ENCODE measurements at places on chromosomes 12 and 14.
A peak's percentile ranks its signal among the peaks of the same experiment; 100 is the strongest.

DNA sequence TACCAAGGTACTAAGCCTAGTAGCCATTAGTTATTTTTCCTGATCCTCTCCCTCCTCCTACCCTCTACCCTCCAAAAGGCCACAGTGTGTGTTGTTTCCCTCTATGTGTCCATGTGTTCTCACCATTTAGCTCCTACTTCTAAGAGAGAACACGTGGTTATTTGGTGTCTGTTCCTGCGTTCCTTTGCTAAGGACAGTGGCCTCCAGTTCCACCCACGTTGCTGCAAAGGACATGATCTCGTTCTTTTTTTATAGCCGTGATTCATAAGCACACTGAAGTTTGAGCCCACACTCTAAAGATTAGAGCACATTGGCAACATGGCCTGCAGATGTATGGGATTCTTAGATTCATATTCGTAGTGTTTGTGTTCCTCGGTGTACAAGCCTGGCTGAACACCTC lies 8.1 kb upstream of the STX2 start:
- DNase-seq, result no peak

- no peak for DNase-seq
Measured at GRCh38 chr12:97903356-97903755, 440.8 kb downstream of the RMST start.

GRCh38 chr14:34628681-34629135 lies 1.2 kb downstream of the SNX6 start:
- peak; percentile 38 for DNase-seq

- DNase-seq, result no peak
Measured at GRCh38 chr12:110560048-110560447, 23.1 kb downstream of the PPTC7 start.

GRCh38 chr14:22315336-22315735 lies 273.7 kb downstream of the DAD1 start:
- no peak for DNase-seq

- DNase-seq, result no peak
Measured at GRCh38 chr14:25086081-25086480, 36.1 kb upstream of the STXBP6 start.

GRCh38 chr14:96999654-97000155 lies 202.5 kb downstream of the VRK1 start:
- no peak for DNase-seq

GRCh38 chr12:120495186-120495730 lies 655 bp upstream of the DYNLL1 start:
- no peak for DNase-seq

GRCh38 chr14:52241087-52241793 lies 26.3 kb upstream of the PTGDR start:
- no peak for DNase-seq

DNA sequence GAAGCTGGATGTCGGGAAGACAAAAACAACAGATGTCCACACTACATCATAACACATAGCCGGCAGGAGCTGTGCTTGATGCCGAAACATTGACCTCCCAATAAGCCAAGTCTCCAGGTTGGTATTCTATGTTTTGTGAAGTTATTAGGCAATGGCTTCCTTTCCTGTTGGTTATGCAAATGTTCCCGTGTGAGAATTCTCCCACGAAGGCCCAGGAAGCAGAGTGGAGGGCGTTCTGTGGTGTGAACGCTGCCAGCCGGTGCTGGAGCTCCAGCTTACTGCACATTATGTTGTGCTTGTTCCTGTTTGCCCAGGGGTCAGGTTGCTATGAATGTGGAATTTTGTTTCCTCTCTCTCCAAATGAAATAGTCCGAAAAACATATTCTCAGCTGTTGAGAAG lies 156.4 kb upstream of the HMGA2 start:
- no peak for DNase-seq

DNA sequence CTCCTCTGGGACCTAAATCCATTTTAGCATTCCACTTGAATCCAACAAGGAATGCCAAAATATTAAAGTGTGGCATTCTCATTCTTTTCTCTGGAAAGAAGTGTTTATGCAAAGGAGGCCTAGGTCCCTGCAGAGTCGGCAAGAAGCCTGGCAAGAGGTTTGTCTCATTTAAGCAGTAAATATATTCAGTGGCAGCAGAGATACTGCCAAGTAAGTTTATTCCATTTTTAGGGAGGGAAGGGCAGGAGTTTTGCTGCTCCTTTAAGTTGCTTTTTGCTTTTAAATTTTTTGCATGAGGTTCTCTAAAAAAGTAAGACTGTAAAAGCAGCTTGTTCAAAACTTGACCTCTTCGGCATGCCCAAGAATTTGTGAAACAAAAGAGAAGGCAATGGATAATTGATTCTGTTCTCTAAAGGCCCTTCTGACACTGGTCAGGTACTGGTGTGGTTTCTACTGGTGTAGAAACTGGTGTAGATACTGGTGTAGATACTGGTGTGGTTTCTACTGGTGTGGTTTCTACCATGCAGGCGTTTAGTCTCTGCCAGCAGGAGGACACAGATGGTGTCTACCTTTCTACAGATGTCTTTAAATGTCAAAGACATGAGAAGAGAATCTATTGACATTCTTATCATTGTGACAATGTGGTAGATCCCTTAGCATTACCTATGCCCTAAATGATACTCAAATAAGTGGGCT lies 107.3 kb downstream of the SAMD4A start:
- no peak for DNase-seq

- no peak for DNase-seq
Measured at GRCh38 chr14:60738843-60739508, 4.4 kb downstream of the MNAT1 start.

DNA sequence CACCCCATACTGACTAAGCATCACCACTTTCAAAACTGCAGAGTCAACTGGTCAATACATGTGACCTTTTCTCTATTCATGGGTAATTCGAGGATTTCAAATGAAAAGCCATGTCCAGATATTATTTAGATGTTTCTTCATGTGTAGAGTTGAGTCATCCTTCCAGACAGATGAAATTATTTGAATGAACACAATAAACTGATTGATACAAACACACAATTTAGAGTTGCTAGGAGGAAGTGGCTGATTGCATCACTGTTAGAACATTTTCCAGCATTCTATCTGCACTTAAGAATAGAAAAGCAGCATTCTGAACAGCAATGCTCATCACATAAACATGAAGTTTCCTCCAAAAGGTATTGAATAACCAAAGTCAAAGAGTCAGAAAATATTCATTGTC lies 273.5 kb upstream of the SOX5 start:
- no peak for DNase-seq

- no peak for DNase-seq
Measured at GRCh38 chr12:96698965-96699364, 208.1 kb upstream of the NEDD1 start.

GRCh38 chr12:46490635-46491034 lies 118.1 kb upstream of the SLC38A2 start:
- no peak for DNase-seq

GRCh38 chr12:56687223-56688128 lies 608 bp downstream of the PTGES3 start:
- DNase-seq, result peak; percentile 18

GRCh38 chr14:96363751-96364336 lies 518 bp downstream of the GSKIP start:
- no peak for DNase-seq

DNA sequence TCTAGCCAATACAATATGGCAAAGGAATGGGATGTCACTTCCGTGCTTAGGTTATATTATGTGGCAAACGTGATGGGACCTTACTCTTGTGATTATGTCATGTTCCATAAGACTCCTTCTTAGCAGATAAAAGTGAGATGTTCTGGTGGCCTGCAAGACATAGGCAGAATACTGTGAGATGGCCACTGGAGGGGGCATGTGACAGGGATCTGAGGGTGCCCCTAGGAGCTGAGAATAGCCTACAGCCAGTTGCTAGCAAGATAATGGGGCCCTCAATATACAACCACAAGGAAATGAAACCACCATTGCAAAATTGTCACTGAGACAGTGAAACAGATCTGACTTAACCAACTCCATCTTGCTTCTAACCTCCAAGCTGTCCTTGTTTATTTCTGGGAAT lies 151.4 kb upstream of the SSTR1 start:
- DNase-seq, result no peak

GRCh38 chr12:46366771-46367170 lies 5.8 kb downstream of the SLC38A2 start:
- no peak for DNase-seq

DNA sequence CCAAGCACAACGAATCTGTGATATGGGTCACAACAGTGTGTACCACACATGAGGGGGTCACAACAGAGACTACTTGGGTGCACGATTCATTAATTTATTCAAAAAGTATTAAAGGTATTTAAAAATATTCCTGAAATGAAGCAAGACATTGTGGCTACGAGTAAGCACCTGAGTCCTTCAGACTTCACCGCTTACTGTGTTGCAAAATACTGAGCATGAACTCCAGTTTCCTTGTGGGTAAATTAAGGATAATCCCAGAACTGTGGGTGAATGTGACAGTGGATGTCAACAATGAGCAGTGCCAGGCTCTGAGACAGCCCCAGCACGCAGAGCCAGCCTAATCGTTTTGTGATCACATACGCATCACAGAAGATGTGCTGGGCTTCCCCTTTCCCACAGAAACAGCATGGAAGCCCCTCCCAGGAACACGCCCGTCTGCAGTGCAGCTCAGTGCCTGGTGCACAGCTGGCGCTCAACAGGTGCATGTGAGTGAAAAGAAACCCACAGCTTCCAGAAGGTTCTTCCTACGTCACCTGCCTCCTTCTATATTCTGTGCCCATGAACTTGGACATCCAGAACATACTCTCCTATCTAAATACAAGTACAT lies 29.1 kb downstream of the CDC42BPB start:
- no peak for DNase-seq

DNA sequence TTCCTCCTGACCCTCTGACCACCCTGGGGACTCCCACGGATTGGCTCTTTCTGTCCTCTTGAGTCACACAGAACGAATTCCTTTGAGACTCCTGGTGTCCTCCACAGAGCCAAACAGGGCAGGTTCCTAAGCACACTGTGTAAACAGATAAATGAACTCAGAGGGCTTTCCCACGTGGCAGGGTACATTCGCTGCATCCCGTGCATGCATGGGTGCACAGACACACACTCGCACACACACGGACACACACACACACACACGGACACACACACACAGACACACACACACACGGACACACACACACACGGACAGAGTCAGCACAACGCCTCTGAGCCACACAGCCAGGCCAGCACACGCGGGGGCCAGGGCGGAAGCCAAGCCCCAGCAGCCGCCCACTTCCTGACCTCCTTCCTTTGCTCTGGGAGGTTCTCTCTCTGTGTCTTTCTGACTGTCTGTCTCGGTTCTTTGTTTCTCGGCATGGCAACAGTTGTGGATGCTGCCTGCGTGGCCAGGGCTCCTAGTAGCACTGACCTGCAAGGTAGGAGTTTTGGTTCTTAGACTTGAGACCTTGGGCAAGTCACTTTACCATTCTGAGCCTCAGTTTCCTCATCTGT lies 706 bp downstream of the CRACR2A start:
- DNase-seq, result no peak

DNA sequence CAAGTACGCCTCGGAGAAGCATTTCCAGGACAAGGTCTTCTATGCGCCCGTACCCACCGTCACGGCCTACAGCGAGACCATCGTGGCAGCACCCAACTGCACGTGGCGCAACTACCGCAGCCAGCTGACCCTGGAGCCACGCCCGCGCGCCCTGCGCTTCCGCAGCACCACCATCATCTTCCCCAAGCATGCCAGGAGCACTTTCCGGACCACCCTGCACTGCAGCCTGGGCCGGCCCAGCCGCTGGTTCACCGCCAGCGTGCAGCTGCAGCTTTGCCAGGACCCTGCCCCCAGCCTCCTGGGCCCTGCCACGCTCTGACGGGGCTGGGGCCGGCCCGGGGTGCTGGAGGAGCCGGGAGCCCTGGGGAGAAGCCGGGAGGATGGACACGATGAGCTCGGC lies 19.3 kb downstream of the RFLNA start:
- DNase-seq, result no peak

- no peak for DNase-seq
Measured at GRCh38 chr12:55737581-55738122, 5.3 kb upstream of the GDF11 start.

- no peak for DNase-seq
Measured at GRCh38 chr12:57080855-57081254, 2.3 kb upstream of the NEMP1 start.

GRCh38 chr12:101772012-101772775 lies 32.9 kb upstream of the SYCP3 start:
- no peak for DNase-seq

- no peak for DNase-seq
Measured at GRCh38 chr12:95836185-95836609, 22.6 kb upstream of the SNRPF start.

GRCh38 chr14:56854325-56854724 lies 44.0 kb upstream of the OTX2 start:
- no peak for DNase-seq

DNA sequence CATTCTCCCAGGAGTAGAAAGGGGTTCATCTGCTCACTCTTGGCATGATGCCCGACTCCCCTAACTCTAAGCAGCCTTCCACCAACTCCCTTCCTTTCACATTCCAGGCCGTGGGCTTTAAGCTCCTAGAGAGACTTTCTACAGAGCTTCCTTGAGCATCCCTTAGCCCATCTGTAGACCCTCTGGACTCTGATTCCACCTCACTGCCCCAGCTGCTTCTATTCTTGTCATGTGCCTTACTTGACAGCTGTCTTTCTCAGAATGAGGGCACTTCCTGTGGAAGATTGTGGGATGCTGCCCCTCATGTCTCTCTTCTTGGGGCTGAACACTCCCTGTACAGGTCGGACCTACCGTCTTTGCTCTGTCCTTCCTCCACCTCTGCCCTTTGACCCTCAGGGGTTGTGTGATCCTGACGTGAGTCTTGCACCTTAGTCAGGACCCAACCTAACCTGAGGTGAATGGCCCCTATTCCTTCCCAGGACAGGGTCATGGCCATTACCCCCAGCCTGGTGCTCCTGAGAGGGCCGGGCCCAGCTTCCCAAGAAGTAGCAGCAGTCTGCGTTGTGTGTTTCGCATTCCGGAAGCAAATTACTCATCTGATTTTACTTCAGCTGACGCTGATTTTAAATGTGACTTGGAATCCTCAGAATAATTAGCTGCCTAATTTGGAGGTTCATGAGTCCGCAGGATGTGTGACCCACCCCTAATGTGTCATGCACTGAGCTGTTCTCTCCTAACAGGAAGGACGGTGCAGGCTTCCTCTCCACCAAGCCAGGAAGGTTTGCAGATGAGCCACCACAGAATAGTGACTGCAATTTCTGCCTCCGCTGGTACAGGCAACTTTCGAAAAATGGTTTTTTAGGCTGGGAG lies 2.7 kb upstream of the GALNT6 start:
- DNase-seq, result no peak

DNA sequence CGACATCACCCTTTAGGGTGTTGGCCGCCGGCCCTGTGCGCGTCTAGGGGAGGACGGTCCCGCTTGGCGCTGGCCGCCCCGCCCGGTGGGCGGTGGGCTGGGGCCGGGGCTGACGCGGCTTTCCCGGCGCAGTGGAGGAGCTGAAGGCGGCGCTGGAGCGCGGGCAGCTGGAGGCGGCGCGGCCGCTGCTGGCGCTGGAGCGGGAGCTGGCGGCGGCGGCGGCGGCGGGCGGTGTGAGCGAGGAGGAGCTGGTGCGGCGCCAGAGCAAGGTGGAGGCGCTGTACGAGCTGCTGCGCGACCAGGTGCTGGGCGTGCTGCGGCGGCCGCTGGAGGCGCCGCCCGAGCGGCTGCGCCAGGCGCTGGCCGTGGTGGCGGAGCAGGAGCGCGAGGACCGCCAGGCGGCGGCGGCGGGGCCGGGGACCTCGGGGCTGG lies 3.6 kb downstream of the TNFAIP2 start:
- DNase-seq, result no peak

All from HuH-7 (cell line).